LHCN-M2 (cell line): ENCODE measurements at places on chromosomes 5 and 9.
A peak's percentile ranks its signal among the peaks of the same experiment; 100 is the strongest.

- DNase-seq: no peak
Observed at GRCh38 chr5:72817671-72818266, 1.3 kb downstream of the TNPO1 start.

GRCh38 chr5:153860195-153860886 lies 178.4 kb downstream of the FAM114A2 start:
- no peak for DNase-seq

- no peak for DNase-seq
Observed at GRCh38 chr9:127175764-127176163, 53.3 kb upstream of the ANGPTL2 start.

- peak; percentile 69 for DNase-seq
Observed at GRCh38 chr5:168219515-168220410, 71.7 kb upstream of the WWC1 start.

GRCh38 chr5:169097374-169098326 lies 203.3 kb downstream of the SLIT3 start:
- DNase-seq: no peak

- peak; percentile 97 for DNase-seq
Observed at GRCh38 chr5:76805821-76806505, 12.9 kb upstream of the F2RL1 start.

DNA sequence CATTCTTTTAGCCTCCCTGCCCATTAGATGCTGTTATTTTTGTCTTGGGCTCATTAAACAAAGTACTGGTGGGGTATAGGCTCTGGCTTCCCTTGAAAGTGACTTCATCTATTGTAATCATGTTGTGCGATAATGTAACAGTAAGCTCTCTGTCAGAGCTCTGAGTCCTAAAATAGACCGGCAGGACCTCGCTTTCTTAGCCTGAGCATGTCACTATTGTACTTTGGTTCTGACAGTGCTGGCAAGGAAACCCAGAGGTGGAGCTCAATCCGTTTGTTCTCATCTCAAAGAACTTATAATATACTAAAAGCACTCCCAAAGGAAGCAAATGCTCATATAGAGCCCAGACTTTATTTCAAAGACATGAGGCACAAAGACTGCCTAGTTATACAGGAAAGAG lies 339.1 kb upstream of the CCNH start:
- no peak for DNase-seq

DNA sequence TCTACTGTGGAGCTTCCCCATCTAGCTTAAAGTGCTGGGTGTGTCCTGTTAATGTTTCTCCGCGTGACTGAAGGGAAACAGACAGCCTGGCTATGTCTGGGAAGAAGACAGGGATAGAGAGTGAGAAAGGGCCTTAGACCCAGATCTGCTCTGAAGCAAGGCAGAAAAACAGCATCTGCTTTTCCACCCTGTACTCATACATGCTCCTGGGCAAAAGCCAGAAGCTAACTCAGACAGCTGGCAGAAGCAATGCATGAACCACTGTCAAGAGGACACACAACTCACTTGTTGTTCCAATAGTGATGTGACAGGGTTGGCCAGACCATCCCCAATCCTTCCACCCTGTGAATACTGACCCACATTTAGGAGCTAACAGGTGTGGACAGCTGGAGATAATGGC lies 63.3 kb downstream of the DPYSL3 start:
- DNase-seq: no peak

GRCh38 chr9:113349445-113350094 lies at the start of gene BSPRY:
BSPRY (plus strand) TSS chr9:113349541; CDS start chr9:113349580, 39 bp downstream.
- no peak for DNase-seq

DNA sequence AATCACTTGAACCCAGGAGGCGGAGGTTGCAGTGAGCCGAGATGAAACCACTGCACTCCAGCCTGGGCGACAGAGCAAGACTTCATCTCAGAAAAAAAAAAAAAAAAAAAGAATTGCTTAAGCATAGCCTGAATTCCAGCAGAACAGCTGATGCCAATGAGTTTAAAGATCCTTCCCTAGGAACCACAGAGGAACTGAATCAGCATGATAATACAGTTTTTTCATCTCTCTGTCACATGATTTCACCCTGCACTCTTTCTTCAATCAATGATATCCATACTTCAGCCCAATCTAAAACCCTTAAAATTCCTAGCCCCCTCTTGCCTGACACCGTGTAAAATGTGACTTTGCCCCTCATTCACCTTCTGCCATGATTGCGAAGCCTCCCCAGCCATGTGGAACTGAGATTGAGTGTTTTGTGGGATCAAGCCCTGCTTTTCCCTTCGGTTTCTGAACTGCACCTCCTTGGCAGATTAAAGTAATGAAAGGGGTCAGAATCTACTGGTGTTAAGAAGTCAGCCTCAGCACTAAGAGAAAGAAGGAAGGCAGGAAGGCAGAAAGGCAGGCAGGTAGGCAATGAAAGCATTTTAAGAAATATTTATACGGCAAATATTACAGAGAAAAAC lies 20.9 kb upstream of the DMXL1 start:
- DNase-seq: peak; percentile 86

GRCh38 chr9:85702726-85703289 lies 38.9 kb downstream of the AGTPBP1 start:
- no peak for DNase-seq

GRCh38 chr9:126611592-126612325 lies 2.0 kb upstream of the LMX1B start:
- DNase-seq: peak; percentile 27

- no peak for DNase-seq
Observed at GRCh38 chr5:107990881-107991810, 320.4 kb upstream of the EFNA5 start.

DNA sequence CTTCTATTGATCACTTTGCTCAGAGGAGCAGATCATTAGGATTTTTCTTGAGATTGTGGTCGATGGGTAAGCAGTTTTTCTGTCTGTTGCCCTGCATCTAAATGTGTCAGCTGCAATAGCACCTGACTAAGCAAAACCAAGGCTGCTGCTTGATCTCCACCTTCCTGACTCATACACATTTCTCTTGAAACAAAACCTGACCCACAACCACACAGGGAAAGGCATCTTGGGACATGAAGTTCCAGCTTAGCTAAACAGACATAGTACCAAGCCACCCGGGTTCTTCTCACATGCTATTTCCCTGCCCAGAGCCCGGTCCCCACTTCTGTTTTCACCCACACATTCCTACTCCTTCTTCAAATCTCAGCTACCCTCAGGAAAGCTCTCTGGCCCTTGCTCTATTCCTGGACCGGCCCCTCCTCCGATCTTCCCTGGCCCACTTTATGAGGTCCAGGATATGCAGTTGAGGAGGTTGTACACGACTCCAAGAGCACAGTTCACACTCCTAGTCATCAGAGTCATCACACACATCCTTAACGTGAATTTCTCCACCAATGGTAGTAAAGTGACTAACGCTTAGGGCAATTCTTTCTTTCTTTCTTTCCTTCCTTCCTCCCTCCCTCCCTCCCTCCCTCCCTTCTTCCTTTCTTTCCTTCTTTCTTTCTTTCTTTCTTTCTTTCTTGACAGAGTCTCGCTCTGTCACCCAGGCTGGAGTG lies 16.0 kb upstream of the ZBTB43 start:
- peak; percentile 83 for DNase-seq

GRCh38 chr9:70069704-70070103 lies 26.1 kb downstream of the MAMDC2 start:
- DNase-seq: no peak

DNA sequence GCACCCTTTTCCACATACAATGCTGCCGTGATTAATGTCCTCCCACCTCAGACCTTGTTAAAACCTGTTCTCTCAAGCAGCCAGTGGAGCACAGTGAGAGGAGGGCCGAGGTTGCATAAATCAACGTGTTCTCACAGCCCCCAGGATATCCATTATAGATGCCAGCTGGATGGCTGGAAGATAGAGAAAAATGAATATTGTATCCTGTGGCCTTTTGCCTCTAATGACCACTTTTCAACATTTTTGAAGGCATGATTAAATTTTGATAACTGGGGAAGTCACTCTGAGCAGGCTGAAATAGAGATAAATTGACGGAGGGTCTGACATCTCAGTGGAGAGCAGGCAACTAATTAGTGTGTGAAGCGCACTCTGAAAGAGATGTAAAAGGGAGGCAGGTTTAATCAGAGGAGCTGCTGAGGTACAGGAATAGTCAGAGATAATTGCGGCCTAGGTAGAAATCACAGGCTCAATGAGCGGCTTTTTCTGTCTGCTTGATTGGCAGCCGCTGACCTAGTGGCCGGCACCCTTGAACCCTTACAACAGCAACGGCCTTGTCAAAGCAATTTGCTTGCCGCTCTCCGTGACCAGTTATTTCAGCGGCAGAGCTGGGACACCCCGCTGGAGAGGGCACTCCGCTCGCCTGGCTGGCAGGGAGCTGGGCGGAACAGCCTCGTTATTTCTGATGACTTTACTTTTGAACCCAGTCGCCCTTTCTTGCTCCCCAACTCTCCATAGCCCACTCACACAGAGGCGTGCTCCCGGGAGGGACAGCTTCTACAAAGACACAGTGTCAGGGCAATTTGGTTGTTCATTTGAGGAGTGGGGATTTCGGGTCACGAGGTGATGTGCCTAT lies 560.7 kb downstream of the PSAT1 start:
- no peak for DNase-seq

GRCh38 chr5:16593013-16593412 lies 23.8 kb downstream of the RETREG1 start:
- peak; percentile 95 for DNase-seq

DNA sequence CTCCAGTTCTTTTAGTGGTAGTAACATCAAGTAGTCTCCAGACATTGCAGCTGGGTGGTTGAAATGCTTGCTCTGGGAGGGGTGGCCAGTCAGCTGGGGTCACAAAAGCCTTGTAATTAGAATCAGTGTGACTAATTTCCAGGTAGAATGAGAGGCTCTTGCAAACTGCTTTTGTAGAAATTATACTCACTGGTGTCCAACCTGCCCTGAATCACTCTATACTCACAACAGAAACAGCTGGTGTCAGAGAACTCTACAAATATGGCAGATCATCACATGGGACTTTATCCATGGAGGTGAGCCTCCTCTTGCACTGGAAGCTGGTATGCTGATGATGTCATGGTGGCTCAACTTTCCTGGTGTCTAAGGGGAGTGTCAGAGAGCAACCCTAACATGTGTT lies 71.3 kb downstream of the SH3TC2 start:
- peak; percentile 60 for DNase-seq

- DNase-seq: peak; percentile 61
Observed at GRCh38 chr5:83718195-83718825, 2.3 kb downstream of the HAPLN1 start.

DNA sequence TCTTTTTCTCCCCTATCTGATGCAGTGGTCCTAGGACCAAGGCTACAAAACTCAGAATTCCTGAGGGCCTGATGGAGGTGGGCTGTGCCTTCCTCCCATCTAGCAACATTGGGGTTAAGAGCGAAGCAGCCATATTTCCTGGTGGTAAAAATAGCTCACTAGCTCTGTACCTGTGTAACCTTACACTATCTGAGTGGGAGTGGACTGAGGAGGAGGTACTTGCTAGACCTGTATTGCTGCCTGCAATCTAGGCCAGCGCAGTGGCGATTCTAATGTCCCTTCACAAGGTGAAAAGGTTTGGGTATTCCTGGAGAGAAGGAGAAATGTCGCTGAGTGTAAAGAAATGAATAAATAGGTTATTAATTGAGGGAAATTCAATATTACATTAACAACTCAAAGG lies 80.2 kb upstream of the LIFR start:
- no peak for DNase-seq

- peak; percentile 24 for DNase-seq
Observed at GRCh38 chr9:2621722-2622460, at the start of gene VLDLR. VLDLR (plus strand) TSS chr9:2621787; CDS start chr9:2622190, 403 bp downstream.

- no peak for DNase-seq
Observed at GRCh38 chr5:78490709-78491485, 130.5 kb downstream of the SCAMP1 start.

DNA sequence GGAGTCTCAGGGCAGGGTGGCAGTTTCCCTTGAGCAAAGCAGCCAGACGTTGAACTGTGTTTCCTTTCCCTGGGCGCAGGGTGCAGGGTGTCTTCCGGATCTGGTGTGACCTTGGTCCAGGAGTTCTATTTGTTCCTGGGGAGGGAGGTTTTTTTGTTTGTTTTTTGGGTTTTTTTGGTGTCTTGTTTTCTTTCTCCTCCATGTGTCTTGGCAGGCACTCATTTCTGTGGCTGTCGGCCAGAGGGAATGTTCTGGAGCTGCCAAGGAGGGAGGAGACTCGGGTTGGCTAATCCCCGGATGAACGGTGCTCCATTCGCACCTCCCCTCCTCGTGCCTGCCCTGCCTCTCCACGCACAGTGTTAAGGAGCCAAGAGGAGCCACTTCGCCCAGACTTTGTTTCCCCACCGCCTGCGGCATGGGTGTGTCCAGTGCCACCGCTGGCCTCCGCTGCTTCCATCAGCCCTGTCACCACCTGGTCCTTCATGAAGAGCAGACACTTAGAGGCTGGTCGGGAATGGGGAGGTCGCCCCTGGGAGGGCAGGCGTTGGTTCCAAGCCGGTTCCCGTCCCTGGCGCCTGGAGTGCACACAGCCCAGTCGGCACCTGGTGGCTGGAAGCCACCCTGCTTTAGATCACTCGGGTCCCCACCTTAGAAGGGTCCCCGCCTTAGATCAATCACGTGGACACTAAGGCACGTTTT lies 3.5 kb upstream of the PHYHD1 start:
- peak; percentile 71 for DNase-seq

- no peak for DNase-seq
Observed at GRCh38 chr5:88671505-88672499, 211.2 kb downstream of the MEF2C start.

DNA sequence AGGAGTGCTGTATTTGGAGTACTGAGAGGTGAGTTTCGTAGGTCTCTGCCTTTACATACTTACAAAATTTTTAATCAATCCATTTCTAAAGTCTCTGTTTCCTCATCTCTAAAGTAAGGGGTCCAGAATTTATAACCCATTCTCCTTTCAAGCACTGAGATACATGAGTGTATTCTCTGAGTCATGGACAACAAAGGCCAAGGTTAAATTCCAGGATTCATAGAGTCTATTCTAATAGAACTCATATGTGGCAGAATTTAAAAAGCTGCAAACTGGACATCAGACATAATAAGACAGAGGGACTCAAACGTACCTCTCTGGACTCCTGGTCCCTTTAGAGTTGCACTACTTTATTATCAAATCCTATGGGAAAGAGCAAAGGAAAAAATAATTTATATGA lies 112.5 kb upstream of the SLIT3 start:
- no peak for DNase-seq

DNA sequence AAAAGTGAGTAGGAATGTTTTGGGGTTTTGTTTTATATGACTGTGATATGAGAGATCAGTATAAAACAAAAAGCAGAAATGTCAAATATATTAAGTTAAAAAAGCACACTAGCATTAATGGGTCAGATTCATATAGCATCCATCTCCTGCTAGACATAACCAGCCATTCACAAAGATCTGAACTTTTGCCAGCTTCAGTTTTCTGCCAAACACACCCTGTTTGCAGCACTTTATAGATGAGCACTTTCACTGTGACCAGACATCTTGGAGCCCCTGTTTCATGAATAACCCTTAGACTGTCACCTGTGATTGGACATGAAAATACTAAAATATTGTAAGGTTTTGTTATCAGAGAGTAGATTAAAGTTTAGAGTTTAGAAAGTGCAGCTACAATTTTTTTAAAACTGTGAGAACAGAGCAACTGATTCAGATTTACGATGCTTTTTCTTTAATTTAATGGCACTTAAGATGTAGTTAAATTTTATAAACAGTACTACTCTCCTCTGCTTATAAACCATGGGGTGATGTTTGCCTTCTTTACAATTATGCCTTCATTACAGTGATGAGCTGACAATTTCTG lies 142.6 kb downstream of the KCTD16 start:
- DNase-seq: no peak
